ENCODE measurements at places on chromosomes 3 and 15.

GRCh38 chr3:29453284-29454001, 172.6 kb downstream of the RBMS3 start:
- DNase-seq = no peak

GRCh38 chr15:89127054-89127702, 38.9 kb downstream of the ABHD2 start:
- DNase-seq = no peak

DNA sequence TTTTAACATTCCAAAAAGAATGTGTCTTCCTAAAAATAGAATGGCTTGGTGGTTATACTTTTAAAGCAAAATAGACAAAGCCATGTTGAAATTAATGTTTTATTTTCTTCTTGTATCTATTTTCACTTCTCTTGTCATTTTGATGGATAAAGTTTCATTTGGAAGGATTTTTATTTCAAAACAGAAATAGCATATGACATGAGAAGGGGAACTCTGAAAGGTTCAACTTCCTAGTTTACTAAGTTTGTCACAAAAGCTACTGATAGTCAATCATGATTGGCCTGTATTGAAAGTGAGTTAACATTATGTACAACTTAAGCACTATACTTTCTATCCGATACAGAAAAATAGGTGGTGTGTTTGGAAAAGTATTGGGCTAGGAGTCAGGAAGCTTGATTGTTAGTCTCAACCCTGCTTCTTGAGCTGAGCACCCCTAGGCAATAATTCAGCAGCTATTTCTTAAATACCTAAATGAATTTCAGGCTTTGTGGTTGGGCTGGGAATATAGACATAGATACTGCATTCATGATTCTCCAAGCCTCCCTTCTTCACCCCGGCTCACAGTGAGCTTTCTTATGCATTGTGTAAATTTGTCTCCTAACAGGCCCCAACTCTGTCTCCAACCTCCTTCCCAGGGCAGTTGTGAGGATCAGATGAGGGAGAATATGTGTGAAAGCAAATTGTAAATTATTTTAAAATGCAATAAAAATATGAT, 46.9 kb upstream of the CSPG4 start:
- no peak for DNase-seq

- no peak for DNase-seq
These were observed 6.5 kb upstream of the PLSCR1 start for GRCh38 chr3:146550743-146551510.

- DNase-seq = no peak
These were observed 43.6 kb upstream of the WWTR1 start for GRCh38 chr3:149701206-149701976.

- no peak for DNase-seq
These were observed 2.2 kb downstream of the USP3 start for GRCh38 chr15:63506537-63507035.

GRCh38 chr3:56867671-56868070, 65.9 kb upstream of the ARHGEF3 start:
- no peak for DNase-seq

DNA sequence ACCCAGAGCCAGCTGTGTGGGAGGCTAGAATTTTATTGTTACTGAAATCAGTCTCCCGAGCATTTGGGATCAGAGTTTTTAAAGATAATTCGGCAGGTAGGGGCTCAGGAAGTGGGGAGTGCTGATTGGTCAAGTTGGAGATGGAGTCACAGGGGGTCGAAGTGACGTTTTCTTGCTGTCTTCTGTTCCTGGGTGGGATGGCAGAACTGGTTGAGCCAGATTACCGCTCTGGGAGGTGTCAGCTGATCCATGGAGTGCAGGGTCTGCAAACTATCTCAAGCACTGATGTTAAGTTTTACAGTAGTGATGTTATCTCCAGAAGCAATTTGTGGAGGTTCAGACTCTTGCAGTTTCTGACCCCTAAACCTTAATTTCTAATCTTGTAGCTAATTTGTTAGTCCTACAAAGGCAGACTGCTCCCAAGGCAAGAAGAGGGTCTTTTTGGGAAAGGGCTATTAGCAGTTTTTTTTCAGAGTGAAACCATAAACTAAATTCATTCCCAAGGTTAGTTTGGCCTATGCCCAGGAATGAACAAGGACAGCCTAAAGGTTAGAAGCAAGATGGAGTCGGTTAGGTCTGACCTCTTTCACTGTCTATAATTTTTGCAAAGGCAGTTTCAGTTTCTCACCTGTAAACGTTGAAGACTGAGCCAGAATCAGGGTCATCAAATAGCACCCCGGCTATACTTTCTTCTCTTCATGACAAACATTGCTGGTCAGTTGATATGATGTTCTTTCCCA, 28.2 kb downstream of the FLNB start:
- no peak for DNase-seq

- no peak for DNase-seq
These were observed 11.8 kb upstream of the PLA2G4E start for GRCh38 chr15:42032376-42033213.

DNA sequence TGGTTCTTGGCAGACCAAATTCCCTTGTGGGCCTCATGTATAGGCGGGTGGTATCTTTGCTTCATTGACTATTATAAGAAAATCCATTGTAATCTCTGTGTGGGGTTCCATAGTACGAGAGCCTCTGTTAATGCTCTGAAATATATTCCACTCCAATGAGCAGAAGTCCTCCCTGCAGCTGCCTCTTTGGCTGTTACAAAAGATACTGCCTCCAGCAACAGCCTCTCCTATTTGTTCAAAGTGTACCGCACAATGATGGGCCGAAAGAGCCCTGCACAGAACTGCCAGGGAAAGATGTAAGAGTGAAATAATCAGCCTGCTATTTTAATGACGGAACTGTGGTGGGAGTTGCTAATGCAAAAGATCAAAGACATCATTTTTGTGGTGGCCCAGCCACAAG, 48.9 kb downstream of the GRK7 start:
- no peak for DNase-seq

DNA sequence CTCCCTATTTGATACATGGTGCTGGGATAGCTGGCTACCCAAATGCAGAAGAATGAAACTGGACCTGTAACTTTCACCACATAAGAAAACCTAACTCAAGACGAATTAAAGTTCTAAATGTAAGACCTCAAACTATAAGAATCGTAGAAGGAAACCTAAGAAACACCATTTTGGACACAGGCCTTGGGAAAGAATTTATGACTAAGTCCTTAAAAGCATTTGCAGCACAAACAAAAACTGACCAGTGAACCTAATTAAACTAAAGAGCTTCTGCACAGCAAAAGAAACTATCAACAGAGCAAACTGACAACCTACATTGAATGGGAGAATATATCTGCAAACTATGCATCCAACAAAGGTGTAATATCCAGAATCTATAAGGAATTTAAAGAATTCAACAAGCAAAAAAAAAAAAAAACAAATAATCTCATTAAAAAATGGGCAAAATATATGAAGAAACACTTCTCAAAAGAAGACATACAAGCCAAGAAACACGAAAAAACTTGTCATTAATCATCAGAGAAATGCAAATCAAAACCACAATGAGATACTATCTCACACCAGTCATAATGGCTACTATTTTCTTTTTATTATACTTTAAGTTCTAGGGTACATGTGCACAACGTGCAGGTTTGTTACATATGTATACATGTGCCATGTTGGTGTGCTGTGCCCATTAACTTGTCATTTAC, 37.0 kb downstream of the HDGFL3 start:
- DNase-seq = no peak

DNA sequence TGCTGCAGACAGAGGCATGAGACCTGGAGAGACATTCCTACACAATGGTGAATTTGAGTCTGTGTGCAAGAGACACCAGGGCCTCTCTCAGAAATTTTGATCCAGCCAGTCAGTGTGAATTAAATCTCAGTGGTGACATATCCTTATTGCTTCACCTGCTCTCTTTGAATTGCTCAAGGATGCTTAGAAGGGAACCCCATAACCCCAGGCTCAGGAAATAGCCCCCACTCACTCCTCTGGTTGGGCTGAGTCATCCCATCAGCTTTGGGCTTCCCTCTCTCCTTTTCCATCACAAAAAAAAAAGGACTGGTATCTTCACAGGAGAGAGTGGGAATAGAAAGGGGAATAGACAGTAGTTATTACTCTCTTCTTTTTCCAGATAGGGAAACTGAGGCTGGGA, 33.0 kb upstream of the LARS2 start:
- DNase-seq = no peak

DNA sequence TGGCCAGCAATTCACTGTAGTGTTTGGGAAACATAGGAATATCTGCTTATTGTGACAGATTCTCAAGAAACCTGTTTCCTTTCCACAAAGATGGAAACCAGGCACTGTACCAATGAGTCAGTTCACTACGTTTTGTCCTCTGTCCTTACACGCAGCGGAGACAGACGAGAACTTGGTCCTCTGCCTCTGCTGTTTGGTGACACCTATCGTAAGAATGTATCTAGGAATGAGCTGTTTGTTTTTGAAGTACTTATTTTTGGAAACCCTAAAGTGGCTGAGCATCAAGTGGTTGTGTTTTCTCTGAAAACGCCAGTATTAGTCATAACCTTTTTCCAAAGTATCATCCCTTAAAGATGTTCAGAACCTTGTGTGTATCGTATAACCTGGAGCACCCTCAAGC, 93.0 kb downstream of the PGPEP1L start:
- DNase-seq = no peak

DNA sequence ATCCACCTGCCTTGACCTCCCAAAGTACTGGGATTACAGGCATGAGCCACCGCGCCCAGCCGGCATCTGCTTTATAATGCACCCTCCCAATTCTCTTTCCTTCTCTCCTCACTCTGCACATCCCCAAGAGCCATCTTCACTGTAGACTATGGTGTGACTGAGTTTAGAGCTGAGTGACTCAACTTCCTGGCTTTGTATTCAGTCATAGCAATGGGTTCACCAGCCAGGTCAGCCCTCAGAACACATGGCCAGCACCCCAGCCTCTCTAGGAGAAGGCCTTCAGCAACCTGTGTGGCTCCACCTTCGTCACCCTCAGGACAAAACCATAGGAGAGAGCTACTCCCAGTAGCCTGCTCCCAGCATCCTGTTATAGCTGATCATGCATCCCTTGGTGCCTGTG, 33.0 kb downstream of the ARID3B start:
- DNase-seq = no peak

DNA sequence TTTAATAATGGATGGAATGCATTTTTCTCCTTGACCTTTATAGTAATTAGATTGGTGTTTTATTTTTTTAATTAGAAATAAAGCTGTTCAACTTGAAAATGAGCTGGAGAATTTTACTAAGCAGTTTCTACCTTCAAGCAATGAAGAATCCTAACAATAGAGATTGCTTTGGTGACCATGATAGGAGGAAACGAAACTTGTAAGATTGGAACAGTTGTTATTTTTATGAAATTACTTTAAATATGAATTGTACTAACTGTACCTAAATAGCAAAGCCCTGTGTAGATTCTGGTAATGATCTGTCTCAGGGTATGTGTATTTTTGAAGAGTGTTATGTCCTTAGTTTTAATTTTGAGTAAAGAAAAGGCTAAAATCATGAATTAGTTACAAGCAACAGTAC, 44.4 kb downstream of the MFN1 start:
- no peak for DNase-seq

DNA sequence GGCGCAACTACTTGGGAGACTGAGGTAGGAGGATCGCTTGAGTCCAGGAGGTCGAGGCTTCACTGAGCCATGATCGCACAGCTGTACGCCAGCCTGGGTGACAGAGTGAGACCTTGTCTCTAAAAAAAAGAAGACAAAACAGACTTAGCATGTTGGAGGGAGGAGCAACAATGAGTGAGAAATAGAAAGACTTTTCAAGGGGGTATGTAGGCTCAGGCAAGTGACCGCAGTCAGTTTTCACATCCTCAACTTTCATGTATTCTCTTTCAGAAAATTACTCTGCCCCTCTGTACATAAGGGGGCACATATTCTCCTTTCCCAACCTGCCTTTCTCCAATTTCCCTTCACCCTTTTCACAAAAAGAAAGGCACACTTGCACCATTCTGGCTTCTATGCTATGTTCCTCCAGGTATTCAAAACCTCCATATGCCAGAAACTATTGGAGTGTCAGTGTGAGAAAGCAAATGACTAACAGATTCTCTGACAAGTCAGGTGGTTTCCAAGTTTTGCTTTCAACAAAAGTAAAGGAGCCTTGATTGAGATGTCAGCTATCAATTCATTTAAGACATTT, 7.6 kb downstream of the NSUN3 start:
- DNase-seq = no peak

- DNase-seq = no peak
These were observed 111.1 kb upstream of the FOXB1 start for GRCh38 chr15:59892985-59893384.

DNA sequence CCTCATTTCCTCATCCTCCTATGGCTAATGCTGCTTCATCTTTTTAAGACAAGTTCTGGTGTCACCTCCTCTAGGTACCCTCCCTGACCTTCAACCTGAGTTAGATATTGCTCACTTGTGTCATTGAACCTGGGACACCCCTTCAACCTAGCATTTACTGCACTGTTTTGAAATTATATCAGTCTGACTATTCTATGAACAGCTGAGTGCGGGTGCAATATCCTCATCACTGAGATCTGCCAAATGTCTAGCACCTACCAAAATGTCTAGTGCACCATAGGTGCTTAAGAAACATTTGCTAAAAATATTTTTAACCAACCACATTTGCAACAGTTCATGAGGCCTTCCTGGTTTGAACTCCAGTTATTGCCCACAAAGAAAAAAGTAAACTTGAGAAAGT, 34.5 kb downstream of the RETNLB start:
- DNase-seq = no peak

DNA sequence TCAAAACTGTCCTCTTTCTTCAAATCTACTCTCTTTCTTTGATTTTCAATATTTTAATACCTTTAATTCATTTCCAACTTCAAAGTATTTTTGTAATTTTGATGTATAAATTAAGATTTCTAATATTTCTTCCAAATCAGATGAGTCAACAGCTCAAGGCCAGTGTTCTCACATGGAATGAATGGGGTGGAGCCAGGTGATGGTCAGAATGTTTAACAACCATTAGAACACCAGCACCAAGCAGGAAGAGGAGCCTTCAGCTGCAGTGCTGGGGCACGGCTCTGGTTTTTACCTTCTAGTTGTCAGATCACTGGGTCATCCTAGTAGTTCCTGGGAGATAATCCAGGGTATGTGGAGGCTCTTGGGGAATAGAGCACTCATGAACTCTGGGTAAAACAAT, 494.5 kb upstream of the PDZRN3 start:
- DNase-seq = no peak

GRCh38 chr3:15512166-15512565, 9.3 kb downstream of the COLQ start:
- no peak for DNase-seq

DNA sequence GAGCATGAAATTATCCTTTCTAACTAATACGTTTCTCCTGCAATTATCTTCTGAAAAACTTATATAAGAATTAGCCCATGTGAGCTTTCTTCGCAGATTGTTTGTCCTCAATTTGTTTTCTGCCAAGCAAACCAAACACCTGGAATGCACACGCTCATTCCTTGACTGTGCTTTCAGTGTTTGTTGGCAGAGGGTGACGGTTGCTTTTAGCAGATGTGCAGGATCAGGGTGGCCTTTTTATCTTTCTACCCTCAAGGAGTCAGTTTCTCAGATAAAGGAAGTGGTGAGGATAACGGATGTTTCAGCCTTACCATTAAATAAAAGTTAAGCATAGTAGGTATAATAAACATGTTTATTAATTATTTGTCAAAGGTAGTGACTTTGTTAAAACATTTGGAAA, 15.2 kb downstream of the ARPP21 start:
- DNase-seq = no peak
